ENCODE measurements at places on chromosomes 2 and 18.

- peak; percentile 15 for DNase-seq
Observed at GRCh38 chr2:112712903-112713584, 7.8 kb upstream of the NT5DC4 start.

DNA sequence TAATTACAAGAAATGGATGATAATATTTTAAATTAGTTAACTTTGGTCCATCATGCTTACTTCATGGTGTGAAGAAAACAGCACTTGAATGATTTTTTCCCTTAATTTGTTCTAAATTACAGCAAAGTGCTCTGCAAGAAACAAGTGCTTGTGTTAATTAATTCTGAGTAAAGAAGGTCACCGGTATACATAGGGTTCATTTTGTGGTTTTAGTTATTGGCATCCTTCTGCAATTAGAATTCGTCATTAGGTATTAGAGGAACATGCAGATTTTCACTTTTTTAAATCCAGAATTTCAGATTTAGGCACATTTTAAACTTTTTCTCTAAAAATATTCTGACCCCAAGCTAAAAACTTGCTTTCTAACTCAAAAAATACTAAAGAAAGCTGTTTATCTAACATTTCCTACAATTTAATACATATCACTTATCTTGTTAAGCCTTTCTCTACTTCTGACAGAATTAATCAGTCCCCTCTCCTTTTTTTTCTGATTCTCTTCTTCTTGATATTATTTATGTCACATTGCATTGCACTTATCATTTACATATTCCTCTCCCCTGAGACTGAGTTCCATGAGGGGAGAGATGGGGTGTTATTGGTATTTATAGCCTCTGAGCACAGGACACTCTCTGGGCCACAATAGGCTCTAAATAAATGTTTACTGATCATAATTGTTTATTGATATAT, 129.2 kb downstream of the PLA2R1 start:
- DNase-seq = no peak

DNA sequence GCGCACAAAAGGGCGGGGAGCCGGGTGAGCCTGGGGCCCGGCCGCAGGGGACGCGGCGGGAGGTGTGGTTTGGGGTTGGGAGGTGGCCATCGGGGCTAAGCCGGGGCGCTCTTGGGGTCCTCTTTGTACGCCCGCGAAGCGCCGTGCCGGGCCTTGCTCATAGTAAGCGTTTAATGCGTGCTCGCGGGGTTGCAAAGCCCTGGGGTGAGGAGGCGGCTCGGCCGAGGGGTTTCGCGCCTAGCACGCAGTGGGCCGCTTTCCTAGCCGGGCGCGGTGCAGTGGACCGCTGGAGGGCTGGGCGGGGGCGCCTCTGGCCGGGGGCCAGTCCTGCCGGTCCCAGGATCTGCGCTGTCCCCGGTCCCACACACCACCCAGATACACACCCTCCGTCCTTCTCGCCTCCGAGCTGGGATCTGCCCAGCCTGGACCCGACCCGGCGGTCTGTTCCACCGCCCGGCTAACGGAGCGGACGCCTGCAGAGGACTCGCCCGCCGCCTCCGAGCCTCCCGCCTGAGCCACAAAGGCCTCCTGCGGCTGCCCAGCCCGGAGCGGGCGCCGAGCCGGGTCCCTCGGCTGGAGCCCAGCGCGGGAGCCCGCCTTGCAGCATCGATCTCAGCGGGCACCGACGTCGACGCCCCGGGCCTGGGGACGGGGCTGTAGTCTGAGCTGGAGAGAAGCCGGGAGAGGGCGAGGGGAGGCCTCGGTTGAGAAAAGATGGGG, 564 bp downstream of the DPYSL5 start:
- DNase-seq = no peak

DNA sequence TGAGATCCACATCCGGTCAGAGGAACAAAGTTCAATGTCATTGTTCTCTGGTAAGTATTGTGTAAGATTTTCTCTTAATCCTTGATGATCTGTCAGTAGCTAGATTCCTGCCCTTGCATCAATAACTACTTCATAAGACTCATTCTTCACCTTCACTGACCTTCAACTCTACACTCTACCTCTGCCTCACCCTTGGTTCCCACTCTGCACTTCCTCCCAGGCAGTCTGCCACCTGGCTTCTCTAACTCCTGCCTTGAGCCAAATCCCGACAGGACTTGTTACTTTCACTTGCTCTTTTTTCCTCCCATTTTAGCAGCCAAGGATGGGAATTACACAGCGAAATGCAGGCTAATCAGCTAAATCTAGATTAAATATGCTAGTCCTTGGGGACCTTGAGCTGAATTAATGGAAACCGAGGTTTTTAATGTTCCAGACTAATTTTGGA, 190.7 kb downstream of the DLGAP1 start:
- no peak for DNase-seq

- no peak for DNase-seq
Observed at GRCh38 chr2:95266781-95267430, 7.3 kb upstream of the PROM2 start.

DNA sequence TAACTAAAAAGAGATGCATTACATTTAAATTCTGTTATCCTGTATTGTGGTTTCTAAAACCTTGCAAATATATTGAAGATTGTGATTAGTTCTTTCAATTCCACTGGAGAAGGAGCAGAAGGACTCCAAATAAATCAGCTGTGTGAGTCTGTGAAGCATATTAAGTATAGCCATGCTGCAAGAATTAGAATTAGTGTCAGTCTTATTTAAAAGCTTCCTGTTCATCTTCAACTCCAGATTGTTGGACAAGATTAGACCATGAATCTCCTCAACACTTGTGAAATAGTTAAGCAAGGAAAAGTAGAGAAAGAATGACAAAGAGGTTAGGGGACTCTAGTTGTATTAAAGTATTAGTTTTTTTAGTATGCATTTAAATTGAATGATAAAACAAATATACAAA, 92.5 kb upstream of the LRP1B start:
- no peak for DNase-seq

GRCh38 chr2:148503516-148503915, 141.0 kb upstream of the EPC2 start:
- no peak for DNase-seq

DNA sequence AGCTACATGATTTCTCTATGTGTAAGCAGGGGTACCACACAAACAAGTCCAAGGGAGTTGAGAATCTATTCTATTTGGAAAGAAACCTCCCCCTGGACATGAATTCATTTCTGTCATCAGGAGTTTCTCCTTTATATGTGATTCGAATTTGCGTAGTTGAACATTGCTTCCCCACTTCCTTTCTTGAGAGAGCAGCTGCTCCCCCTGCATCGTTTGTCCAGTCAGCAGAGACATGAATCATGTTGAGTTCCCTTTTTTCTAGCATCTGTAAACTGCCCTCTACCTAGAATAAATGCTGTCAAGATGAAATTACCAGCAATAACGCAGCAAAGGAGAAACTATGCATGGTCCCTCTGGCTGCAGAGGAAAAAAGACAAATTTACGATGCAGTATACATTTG, 73.8 kb downstream of the KIF5C start:
- no peak for DNase-seq

DNA sequence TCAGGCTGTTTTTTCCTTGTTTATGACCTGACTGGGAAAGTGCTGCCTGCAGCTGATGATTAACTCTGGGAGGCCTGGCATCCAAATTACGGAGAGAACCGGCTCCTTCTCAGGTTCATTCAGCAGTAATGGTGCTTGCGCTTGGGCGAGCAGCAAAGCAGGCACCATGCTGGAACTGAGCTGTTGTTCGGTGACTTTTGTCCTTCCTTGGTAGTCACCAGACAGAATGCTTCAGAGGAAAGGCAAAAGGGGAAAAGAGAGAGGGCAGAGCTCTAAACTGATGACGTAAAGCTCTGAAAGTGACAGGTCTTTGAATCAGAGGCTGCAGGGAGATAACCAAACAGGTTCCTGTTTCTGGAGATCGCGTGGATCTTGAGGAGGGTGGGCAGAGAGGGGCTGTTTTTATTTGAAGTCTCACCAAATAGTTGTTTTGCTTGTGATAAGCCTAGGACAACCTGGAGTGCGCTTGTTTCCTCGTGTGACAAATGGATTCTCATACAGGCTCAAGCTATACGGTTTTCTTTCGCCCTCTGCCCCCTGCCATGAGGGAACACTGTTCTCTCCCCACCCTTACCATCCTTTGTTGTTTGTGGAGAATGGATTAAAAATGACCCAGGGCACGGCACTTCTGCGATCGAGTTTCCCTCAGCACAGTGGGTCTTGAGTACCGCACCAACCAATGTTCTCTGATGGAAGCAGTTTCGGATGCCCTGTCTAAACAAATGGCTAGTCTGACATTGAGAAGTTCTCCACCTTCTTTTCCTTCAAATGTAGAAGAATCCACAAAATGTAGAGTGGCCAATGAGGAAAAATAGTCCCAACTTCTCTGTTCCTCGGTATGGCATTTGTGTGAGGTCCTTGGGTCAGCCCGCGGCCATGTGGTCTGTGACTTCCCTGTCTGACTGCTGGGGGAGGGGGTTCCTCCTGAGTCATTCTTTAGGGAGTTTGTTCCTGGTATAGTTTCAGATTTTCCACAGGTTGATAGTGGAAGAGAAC, 1.3 kb downstream of the RASGRP3 start:
- DNase-seq = no peak

DNA sequence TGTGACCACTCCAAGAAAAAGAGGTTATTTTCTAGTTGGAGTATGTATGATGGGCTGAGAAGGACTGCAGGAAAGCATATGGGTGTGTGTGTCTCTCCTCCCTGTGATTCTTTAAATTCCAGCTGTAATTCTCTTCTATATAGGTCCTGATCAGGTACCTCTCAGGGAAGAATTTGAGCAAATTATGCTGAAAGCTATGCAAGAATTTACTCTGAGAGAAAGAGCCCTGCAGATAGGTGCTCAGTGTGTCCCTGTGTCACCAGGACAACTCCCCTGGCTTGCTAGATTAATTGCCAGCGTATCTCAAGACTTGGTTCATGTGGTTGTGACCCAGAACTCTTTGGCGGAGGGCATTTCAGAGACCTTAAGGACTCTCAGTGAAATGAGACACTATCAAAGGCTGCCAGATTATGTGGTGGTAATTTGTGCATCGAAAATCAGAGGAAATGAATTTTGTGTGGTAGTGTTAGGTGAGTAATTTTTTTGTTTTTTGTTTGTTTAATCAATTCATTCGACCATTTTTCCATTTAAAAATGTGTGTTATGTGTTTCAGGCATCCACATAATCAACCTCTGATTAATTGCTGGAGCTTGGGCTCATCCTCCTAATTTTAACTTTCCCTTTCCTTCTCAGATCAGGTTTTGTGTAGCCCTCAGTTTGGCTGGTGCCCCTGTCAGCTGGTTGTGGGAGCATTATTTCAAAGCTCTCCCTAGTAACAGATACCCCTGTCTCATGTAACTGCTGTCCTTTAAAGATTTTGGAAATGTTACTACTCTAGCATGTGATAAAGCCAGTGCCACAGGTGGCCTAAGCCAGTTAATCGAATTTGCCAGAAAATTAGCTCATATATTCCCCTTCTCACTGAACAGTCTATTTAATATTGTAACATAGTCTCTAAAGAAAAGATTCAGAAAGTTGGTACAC, 150.9 kb downstream of the ESCO1 start:
- no peak for DNase-seq

GRCh38 chr2:202149155-202149762, 76.2 kb downstream of the KIAA2012 start:
- no peak for DNase-seq

Measured in RCC 7860 (cell line).